T-helper 9 cell (primary cell): ENCODE measurements at places on chromosomes 11 and 22.

DNA sequence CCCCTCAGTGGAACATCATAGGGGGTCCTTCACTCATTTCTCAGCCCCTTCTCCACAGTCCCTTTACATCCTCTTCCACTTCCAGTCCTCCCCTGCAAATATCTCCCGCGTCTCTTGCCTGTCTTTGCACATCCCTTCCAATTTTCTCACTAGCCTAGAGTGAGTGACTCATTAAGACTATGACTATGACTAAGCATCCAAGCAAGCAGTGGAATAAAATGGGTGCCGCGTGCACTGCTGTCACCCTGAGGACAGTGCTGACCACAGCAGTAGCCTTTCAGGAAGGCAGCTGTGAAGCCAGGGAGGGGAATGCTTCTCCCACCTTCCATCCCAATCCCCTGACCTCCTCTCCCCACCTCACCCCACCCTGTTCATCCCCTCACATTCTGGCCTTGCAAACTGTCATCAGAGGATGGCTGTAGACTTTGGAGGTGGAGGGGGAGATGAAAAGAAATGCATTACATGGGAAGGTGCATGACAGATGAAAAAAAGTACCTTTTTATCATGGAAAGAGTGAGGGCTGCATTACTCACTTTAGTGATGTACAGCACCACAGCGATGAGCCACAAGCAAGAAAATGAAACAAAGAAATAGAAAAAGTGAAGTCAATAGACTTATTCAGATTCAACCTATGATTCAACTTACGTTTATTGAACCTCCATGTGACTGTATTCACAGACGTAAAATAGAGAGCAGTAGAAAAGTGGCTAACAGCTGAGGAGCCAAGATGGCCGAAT lies 948.2 kb downstream of the NTM start:
- DNase-seq = no peak

GRCh38 chr22:19912271-19912999 lies 29.1 kb upstream of the COMT start:
- no peak for DNase-seq

- no peak for DNase-seq
These were observed 509.9 kb downstream of the NTM start for GRCh38 chr11:131880316-131880715.

- DNase-seq = no peak
These were observed 30.4 kb downstream of the TPBGL start for GRCh38 chr11:75270896-75271418.

GRCh38 chr22:50304528-50305392 lies 2.7 kb downstream of the PLXNB2 start:
- no peak for DNase-seq

- DNase-seq = no peak
These were observed 7.8 kb downstream of the DCPS start for GRCh38 chr11:126311401-126312291.

- no peak for DNase-seq
These were observed 1.6 kb upstream of the LGALS2 start for GRCh38 chr22:37581504-37581903.

- DNase-seq = no peak
These were observed 7.0 kb upstream of the ARHGAP42 start for GRCh38 chr11:100680070-100680469.

- DNase-seq = no peak
These were observed 5.1 kb downstream of the MAPK12 start for GRCh38 chr22:50256258-50256862.

DNA sequence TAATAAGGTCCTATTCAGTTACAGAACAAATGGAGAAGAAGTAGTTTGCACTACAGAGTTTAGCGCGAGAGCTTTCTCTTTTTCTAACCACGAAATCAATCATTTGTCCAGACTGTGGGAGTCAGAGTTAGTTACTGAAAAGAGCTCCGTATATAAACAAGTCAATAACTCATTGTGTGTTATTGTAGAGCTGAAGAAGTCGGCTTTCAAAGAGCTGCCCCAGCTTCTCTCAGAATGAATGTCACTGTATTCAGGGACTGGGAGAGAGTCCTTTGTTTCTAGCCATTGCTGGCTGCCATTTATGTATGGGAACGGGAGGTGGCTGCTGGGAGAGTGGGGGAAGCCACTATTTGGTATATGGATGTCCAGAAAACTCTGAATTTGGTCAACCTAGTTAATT lies 227.8 kb downstream of the DCDC1 start:
- DNase-seq = no peak

DNA sequence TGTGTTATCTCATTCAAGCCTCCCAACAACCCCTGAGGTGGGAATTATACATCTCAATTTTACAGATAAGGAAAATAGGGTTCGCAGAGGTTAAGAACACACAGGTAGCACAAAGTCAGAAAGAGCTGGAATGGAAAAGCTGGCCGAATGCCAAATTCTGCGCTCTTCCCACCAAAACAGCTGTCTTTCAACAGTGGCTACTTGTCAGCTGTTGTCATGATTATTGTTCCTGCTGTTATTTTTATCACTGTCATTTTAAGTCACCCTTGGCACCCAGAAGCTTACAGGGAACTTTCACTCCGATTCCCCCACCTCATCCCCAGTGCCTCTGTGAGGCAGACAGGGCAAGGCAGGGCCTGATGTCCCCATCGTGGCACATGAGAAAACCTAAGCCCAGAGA lies 74.5 kb upstream of the CSNK2A3 start:
- DNase-seq = no peak

GRCh38 chr11:86524620-86525352 lies 147.6 kb downstream of the ME3 start:
- DNase-seq = no peak

DNA sequence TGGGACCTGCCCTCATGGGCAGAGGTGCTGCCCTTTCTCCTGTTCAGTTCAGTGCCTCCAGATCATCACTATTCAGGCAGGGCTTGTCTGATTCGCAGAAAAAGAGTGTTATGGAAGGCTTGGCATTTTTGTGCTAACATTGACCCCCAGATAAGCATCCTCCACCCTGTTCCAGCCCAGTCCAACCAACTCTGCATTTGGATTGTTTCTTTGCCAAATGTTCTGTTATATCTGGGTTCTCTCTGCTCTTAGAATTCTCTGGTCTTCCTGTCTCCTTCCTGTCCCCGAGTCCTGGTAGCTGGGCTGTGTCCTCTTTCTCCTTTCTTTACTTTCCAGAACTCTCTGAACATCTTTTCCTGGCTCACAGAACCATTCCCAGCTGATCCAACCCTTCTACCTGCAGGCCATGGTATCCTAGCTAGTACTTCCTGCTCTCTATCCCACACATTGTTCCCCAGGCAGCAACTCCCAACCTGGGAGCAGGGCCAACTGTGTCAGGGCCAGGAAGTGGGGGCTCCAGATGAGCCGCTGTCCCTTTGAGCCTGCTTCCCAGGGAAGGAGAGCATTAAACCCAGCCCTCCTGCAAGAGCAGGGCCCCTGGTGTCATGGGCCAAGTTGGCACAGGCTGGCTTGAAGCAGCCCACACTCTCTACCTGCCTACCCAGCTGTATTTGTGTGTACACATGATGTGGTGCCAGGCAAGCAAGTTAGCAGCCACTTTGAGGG lies 280.7 kb upstream of the CADM1 start:
- DNase-seq = no peak

DNA sequence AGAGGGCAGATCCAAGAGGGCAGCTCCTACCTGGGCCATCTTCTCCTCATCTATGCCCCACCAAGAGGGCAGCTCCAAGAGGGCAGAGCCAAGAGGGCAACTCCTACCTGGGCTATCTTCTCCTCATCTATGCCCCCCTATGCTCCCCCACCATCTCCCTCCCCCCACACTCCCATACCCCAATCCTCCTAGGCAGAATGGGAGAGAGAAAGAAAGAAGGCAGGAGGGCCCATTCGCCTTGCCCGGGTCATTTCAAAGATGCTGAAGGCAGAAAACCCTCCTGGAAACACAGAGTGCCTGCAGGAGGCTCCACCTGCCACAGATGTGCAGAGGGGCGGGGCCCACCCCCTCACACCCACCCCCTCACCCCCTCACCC lies 78.5 kb downstream of the BUD13 start:
- DNase-seq = no peak

DNA sequence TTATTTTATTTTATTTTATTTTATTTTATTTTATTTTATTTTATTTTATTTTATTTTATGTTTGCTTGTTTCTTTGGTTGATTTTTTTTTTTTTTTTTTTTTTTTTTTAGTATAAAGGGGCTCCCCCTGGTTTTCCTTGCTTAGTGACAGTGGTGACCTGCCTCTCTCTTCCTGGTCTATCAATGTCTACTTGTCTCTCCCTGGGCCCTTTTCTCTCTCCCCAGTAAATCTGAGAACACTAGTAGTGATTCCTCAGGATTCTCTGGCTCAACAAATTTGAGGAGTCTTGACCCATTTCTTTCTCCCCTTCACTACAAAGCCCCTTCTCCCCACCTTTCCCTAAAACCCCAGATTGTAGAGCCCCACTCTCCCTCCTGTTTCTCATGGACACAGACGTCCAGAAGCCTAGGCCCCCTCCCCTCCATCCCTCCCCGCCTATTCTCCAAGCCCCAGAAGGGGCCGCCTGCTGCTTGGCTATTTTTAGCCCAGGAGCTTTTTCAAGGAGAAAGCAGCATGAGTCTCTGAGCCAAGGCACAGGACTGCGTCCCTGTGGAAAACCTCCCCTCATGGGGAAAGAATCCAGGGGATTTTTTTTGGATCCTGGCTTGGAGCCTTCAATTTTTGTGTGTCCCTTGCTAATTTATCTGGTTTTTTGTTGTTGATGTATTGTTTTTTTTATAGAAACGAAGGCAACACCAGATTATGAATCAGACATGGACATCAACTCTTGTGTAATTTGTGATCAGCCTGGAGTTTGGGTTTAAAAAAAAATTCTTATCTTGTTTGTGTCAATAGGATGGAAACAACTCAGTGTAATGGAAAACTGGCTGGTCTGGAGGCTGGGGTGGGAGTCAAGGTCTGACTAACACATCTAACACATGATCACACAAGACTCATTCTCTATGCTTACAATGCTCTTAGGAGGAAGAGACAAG lies 17.5 kb upstream of the ACCSL start:
- DNase-seq = no peak

DNA sequence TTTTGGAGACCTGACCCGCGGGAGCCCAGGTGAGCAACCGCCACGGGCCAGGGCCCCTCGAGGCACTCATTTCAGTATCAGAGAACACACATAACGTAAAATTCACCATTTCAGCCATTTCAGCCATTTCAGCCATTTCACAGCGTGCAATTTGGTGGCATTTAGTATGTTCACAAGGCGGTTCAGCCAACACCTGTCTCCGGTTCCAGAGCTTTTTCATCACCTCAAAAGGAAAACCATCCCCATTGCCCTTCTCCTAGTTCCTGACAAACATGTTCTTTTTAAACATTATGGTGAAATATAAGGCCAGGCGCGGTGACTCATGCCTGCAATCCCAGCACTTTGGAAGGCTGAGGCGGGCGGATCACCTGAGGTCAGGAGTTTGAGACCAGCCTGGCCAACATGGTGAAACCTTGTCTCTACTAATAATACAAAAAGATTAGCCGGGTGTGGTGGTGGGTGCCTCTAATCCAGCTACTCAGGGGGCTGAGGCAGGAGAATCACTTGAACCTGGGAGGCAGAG lies 119.3 kb downstream of the KCNQ1 start:
- DNase-seq = no peak

GRCh38 chr22:42171946-42172719 lies 41.5 kb upstream of the CYP2D6 start:
- DNase-seq = no peak

DNA sequence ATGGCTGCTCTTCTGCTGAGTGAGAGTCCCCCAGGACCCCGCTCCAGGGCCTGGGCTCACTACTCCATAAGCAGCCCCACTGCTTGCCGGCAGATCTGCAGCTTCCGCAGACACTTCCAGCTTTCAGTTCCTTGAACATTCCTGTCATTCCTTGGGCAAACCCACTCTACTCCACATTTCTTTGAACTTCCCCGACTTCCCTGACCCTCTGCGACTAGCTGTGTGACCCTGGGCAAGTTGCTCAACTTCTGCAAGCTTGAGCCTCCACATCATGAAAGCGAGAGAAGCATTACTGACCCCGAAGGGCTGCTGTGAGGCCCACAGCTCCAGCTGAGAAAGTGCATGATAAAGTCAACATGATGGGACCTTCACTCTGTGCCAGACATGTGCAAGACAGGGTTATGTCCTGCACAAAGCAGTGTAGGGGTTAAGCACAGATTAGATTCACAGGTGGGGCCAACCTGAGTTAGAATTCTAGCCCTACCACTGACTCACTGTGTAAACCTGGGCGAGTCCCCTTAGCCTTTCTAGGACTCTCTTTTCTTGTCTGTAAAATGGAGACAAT lies 51.8 kb downstream of the THAP12 start:
- no peak for DNase-seq

GRCh38 chr22:22995166-22995565 lies 75.2 kb upstream of the GNAZ start:
- DNase-seq = no peak

GRCh38 chr11:83845797-83846196 lies 559.6 kb upstream of the CCDC90B start:
- DNase-seq = no peak

DNA sequence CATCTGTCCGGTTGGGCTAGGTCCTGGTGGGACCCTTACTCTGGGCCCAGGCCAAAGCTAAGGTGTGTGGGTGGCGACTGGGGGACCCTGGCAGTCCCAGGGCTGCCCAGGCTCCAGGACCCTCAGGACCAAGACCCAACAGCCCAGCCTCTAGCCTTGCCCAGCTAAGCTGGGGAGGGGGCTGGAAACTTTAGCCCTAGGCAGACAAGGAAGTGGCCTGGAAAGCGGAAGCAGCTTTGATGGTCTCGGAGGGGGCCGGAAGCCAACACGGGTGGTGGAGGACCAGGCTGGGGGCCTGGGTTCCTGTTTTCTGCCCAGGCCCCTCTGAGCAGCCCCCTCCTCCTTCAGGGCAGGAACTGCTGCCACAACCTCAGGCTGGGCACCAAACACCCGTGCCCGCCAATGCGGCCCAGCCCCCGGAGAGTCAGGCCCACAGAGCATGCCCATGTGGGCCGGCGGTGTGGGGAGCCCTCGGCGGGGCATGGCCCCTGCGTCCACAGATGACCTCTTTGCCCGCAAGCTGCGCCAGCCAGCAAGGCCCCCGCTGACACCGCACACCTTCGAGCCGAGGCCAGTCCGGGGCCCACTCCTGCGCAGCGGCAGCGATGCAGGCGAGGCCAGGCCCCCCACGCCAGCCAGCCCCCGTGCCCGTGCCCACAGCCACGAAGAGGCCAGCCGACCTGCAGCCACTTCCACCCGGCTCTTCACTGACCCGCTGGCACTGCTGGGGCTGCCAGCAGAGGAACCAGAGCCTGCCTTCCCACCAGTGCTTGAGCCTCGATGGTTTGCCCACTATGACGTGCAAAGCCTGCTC lies 2.8 kb downstream of the SIPA1 start:
- no peak for DNase-seq

DNA sequence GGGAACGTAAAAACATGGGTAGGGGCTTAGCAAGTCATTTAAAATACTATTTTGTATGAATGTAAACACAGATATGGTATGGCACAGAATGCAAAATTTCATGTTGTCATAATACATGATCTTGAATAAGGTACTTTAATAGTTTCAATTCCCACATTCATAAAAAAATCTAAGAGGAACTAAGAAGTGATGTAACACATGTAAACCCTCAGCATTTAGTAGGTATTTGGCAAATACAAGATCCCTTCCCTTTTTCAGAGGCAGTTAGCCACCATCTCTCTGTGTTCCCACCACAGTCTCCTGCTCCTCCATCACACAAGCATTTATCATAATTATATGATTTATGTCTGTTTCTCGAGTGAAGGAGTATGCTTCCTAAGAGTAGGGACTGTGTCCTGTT lies 251.8 kb downstream of the TENM4 start:
- no peak for DNase-seq
